Left lung (tissue), 14 donors: ENCODE measurements at places on chromosomes 6 and 20. TPM values are rescaled to one million over a fixed set of nuclear protein-coding genes. Genes with fewer than 3 reads are reported as not detected.

ZKSCAN3 gene
- total RNA-seq, result 7.0 TPM

TGM3 gene
- 0.37 TPM for total RNA-seq

LGSN gene
- total RNA-seq, result not detected

KIF3B gene
- 34.6 TPM for total RNA-seq

OOEP gene
- total RNA-seq, result 0.71 TPM

TBXT gene
- total RNA-seq, result not detected

KIF13A gene
- total RNA-seq, result 49.3 TPM

SDHAF4 gene
- total RNA-seq, result 11.3 TPM

BMP5 gene
- 12.7 TPM for total RNA-seq

FAM209B gene
- total RNA-seq, result not detected

OR2J3 gene
- not detected for total RNA-seq

COL9A3 gene
- 2.3 TPM for total RNA-seq

SLC17A4 gene
- total RNA-seq, result not detected

ADNP gene
- 58.7 TPM for total RNA-seq

ENPP5 gene
- total RNA-seq, result 17.1 TPM

AGPAT4 gene
- total RNA-seq, result 14.8 TPM

NHSL1 gene
- 75.6 TPM for total RNA-seq

HLA-G gene
- total RNA-seq, result 17.7 TPM

PRSS16 gene
- 18.3 TPM for total RNA-seq

SPDEF gene
- 6.0 TPM for total RNA-seq
